ENCODE measurements at places on chromosomes 6 and 20.

- DNase-seq: no peak
Measured at GRCh38 chr6:51339108-51339507, 520.4 kb downstream of the TFAP2B start.

DNA sequence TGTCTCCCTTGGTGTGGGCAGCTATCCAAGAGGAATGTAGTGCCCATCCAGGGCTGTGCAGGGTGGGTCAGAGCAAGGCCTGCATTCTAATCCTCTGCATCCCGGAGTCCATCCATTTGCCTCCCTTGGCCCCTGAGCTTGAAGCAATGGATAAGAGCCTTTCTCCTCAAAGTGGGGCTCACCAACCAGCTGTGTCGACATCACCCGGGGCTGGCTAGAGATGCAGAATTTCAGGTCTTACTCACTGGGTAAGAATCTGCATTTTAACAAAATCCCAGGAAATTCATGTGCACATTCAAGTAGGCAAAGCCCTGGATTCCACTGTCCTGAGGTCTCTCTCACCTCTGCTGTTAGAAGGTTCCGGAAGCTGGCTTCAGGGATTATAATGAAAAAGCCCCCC, 95.3 kb downstream of the MDGA1 start:
- DNase-seq: no peak

- DNase-seq: no peak
Measured at GRCh38 chr6:1839361-1839760, 229.6 kb downstream of the FOXC1 start.

GRCh38 chr6:134307870-134308269, 10.0 kb downstream of the SGK1 start:
- DNase-seq: no peak

- no peak for DNase-seq
Measured at GRCh38 chr6:135008941-135009290, 45.7 kb downstream of the HBS1L start.

DNA sequence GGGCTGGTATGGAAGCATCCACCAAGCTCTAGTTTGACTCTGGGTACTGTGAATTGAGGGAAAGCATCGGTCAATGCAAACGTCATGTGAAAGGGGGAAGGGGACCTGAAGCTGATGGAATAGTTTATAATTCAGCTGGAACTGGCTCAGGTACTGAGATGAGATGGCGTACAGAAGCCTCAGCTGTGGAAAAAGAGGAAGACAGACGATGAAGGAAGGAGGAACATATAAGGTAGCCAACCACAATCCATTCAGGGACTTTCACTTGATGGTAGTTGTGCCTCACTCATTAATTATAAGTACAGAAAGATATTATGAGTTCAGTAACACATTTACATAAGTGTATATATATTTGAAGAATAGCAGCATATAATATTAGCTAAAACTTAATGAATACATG, 2.7 kb downstream of the CALHM5 start:
- DNase-seq: no peak

GRCh38 chr6:100163035-100163434, 169.0 kb upstream of the MCHR2 start:
- DNase-seq: no peak

DNA sequence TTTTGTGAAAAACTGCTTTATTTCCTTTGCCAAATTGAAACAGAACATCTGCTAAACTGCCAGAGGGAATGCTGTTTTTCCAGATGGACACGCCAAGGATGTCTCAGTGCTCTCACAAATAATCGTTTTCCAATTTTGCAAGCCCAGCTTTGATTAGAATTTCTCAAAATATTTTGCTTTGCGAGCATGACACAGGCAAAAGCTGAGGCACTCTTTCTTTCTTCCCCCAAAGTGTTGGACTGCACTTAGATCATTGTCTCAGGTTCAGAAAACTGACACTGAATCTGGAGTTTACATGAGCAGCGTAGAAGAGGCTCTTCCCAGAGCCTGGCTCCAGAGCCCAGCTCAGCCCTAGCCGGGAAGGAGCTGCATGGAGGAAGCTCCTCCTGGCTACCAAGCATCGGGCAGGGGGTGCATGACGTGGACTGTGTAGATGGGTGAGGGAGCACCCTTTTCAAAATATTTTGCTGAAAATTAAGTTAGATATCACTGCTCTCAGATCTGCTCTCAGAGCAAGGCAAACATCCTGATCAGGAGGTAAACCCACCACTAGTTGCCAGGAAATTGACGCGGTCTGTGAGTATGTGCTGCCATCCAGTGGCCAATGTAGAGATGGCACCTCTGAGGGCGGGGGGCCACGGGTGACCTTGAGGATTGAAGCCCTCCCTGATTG, 107.5 kb downstream of the SLC22A3 start:
- peak; percentile 29 for DNase-seq

All from T-helper 22 cell (primary cell).